ENCODE measurements at places on chromosomes 1 and 21. TPM values are rescaled to one million over a fixed set of nuclear protein-coding genes. Genes with fewer than 3 reads are reported as not detected.

- no peak for DNase-seq
Observed at GRCh38 chr1:231026576-231026975, 13.5 kb downstream of the FAM89A start.

Gene RNF220
- total RNA-seq: 58.3 TPM

Gene PM20D1
- total RNA-seq: not detected

GRCh38 chr1:206685769-206686477 is 1.2 kb downstream of the MAPKAPK2 start:
- DNase-seq: peak; percentile 98

All from osteoblast (primary cell).